RPMI7951 (cell line): ENCODE measurements at places on chromosomes 7 and 10. TPM values are rescaled to one million over a fixed set of nuclear protein-coding genes. Genes with fewer than 3 reads are reported as not detected.

- DNase-seq = no peak
Observed at GRCh38 chr10:110709444-110709828, 65.3 kb downstream of the RBM20 start.

DNA sequence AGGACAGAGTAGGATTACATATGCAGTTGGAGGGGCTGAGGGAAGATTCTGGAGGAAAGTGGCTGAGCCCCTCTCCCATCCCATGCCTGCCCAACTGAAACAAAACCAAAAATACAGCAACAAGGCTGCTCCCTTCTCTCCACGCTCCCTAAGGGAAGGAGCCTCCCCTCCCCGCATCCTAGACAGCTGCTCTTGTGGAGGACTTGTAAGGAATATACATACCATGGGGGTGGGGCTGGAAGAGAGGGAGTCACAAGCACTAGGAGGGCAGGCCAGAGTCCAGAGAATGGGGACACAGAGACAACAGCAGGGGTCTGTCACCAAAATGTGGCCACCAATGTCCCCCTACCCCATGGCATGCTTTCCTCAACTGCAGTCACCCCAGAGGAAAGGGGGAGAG lies 13.2 kb downstream of the LDB1 start:
- DNase-seq = no peak

- no peak for DNase-seq
Observed at GRCh38 chr7:129225931-129226572, 1.2 kb downstream of the AHCYL2 start.

- DNase-seq = no peak
Observed at GRCh38 chr7:132653366-132653930, 77.2 kb upstream of the PLXNA4 start.

- DNase-seq = no peak
Observed at GRCh38 chr10:69815104-69815503, 13.4 kb downstream of the COL13A1 start.

DNA sequence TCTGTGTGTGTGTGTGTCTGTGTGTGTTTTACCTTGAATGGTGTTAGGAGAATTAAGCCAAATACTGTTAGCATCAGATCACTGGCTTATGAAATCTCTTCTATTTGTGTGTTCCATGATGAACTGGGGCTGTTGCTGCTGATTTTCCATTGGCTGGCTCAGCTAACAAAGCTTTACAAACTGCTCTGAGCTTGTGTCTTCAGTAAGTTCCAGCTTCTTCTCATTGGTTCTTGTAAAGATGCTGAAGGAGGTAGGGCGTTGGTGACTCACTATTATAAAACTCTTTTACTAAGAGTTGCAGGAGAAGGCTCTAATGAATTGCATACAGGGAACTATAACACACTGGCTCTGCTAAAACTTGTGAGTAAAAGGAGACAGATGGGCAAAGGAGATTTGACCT lies 136.4 kb upstream of the PRKCQ start:
- peak; percentile 15 for DNase-seq

- peak; percentile 20 for DNase-seq
Observed at GRCh38 chr7:69412331-69413146, 185.7 kb upstream of the AUTS2 start.

DNA sequence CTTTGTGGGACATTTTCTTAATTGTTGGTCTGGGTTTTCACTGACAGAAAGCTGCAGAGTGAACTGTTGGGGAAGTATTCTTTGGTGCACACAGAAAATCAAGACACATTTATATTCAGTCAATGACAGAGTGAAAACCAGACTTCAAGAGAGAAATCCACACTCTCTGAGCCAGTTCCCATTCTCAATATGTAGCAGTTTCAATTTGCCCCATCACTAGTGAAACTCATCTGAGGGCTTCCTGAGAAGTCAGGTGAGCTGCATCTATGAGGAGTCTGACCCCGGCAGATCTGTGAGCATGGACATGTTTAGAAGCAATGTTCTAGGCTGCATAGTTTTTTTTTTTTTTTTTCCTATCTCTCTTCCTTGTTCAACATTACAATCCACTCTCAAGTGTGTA lies 163.7 kb upstream of the AHR start:
- DNase-seq = no peak

Gene PAX4
- not detected in 2 replicates for total RNA-seq

Gene AGR2
- total RNA-seq = not detected in 2 replicates

Gene ANKIB1
- total RNA-seq = 36.6 and 50.7 TPM in 2 replicates

Gene SLC25A13
- total RNA-seq = 37.5 and 41.5 TPM in 2 replicates

Gene ACTL6B
- not detected in 2 replicates for total RNA-seq

Gene FAM25G
- total RNA-seq = not detected in 2 replicates

Gene CTTNBP2
- under 0.01 and 0.48 TPM in 2 replicates for total RNA-seq
